ENCODE measurements at places on chromosomes 3 and 15.

- DNase-seq = no peak
Measured at GRCh38 chr15:79620112-79620857, 188.1 kb downstream of the MINAR1 start.

- no peak for DNase-seq
Measured at GRCh38 chr3:126781406-126781805, 77.4 kb downstream of the CHCHD6 start.

DNA sequence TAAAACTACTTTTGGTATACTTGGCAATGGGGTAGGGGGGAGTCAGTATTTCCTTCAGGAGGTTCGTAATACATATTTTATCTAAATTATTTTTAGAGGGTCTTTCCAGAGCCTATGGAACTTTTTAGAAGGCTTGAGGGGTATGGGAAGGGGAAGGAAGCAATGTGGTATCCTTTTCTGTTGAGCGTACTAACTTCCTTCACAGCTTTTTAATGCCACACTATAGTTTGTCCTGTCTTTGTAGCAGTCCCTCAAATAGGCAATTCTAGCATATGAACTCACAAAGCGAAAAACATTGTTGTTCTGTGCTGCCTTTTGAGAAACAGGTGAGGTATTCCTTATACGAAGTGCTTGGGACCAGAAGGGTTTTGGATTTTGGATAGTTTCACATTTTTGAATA lies 22.3 kb upstream of the P2RY13 start:
- DNase-seq = no peak

GRCh38 chr3:103614719-103615118 lies 1179.9 kb downstream of the ZPLD1 start:
- no peak for DNase-seq

- no peak for DNase-seq
Measured at GRCh38 chr3:8766148-8766547, 3.3 kb downstream of the OXTR start.

GRCh38 chr3:82022836-82023235 lies 261.4 kb upstream of the GBE1 start:
- DNase-seq = no peak

DNA sequence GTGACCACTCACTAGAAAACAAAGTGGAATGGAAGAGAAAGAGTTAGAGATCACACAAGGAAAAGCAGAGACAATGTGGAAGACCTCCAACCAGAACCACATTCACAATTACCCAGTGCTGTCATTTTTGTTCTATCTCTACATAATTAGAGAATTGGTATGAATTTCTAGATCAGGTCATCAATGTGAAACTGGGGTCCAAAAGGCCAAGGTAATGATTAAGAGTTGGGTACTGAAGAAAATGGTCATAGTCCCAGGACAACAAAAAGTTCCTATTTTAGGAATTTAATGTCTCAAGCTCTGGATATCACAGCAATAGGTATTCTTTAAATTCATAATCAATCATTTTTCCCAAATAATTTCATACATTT lies 84.7 kb upstream of the PPIB start:
- no peak for DNase-seq

DNA sequence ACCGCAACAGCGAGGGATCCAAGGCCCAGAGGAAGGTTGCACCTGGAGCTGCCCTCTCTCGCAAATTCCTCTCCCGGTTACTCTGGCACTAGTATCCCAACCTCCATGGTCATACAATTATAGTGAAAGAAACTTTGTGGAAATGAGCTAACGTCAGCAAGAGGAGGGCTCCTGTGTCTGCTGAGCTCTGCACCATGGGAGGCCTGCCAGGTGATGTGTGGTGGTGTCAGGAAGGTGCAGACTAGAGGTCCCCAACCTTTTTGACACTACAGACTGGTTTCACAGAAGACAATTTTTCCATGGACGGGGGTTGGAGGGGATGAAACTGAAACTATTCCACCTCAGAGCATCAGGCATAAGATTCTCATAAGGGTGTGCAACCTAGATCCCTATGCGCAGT lies 13.2 kb upstream of the IQCF6 start:
- no peak for DNase-seq

DNA sequence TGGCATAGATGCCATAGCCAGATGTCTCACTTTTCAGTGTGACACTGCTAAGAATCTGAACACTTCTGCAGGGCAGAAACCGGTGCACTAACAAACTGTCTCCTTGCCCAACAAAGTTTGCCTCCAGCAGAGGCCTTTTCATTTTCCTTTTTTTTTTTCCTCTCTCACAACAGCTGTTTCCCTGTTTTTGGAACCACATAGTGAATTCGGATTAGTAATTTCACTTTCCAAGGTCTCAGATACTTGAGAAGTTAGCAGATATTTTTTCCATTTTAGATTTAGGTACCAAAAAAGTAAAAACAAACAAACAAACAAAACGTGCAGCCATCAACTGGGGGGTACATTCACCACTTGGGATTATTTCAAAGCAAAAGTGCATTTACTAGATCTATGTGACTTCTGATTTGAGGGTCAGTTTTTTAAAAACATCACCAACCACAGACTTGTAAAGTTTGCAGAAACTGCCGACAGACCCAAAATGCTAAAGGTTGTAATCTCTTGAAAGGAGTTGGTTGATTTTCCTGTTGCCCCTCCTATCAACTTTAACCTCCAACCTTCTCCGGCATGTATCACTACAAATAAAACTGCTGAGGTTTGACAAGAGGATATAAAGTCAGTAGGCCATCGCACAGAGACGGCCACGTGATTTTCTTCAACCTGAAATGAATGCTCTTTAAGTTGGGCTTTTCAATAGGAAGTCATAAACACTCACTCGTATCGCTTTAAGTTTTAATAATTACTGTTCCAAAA lies 169.1 kb downstream of the CDIN1 start:
- no peak for DNase-seq

DNA sequence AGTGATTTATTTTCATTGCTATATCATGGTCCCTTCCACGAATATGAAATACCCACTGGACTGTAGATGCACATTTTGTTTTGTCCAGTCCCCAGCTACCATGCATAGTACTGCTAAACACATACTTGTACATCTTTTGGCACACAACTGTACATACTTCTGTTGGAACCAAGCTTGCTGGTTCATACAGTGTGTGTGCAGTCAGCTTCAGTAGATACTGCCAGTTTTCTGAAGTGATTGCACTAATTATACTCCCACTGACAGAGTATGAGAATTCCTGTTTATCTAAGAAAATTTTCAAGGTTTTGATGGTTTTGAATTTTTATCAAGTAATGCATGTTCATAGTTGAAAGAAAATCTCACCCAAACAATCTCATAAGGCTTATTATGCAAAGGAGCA lies 100.7 kb upstream of the LMCD1 start:
- DNase-seq = no peak

DNA sequence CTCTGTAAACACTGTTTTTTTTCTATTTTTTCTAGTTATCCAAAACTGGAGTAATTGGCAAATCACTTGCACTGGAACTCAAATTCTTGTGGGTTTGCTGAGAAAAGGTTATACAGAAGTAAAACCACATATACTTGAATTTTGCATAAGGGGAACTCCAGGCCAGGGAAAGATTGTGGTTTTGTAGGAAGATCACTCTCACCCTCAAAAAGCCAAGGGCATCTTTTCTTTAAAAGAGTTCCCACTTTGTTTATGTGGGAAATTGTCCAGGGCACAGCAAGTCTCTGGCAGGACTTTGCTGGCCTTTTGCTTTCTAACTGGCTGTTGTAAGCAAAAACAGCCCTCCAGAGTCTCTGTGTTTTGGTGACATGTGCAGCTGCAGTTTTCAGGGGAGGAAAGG lies 340.3 kb upstream of the RBMS3 start:
- DNase-seq = no peak

DNA sequence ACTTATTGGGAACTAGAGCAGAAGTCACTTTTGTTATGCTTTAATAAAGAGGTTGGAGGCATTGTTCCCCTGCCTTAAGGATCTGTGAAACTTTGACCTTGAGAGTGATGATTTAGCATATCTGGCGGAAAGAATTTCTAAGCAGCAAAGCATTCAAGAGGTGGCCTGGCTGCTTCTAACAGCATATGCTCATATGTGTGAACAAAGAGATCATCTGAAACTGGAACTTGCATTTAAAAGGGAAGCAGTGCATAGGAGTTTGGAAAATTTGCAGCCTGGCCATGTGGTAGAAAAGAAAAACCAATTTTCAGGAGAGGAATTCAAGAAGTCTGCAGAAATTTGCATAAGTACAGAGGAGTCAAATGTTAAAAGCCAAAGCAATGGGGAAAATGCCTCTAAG lies 56.4 kb upstream of the GOLIM4 start:
- no peak for DNase-seq

DNA sequence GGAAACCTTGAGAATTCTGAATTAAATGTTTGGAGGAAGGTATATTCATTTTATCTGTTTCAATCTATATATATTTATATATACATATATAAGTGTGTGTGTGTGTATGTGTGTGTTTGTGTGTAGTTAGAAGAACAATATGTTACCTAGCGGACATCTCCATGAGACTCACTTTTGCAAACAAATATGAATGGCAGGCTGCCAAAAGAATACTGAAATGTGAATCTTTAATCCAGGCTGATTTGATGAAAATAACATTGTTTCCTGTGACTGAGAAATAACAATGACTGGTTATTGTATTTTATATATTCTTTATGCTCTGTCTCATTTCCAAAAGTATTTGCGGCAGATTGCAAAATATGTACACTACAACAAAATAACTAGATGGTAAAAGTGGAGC lies 255.5 kb upstream of the TGFBR2 start:
- no peak for DNase-seq

DNA sequence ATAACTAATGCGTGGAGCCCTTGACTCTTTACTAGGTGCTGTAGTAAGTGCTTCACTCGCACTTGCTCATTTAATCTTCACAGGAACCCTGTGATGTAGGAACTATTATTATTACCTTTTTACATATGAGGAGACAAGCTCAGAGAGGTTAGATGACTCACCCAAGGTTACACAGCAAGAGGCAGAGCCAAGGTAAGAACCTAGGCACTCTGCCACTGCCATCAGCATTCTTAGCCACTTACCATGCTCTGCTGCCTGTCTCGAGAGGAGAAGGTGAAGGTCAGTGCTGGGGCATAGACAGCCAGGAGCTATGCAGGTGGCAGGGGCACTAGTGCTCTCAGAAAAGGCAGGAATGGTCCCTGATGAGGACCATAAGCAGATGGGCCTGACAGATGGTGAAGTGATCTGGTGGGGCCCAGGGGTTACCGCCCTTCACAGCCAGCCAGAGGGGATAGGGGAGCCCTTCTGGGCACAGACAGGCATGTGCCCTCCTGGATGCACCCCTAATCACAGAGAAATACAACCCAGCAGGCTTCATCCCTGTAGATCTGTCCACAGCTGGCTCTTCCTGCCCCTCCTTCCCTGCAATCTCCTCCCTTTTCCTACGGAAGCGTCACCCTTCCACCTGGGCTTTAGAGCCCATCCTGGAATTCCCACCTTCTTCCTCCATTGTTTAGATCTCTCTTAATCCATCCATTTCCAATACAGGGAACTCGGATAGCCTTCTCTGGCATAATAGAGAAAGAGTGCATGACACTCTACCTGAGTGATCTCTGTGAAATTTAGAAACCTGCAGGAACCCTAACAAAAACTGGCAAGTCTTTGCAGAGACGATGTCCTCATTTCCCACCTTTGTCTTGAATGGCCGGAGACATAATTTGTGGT lies 26.9 kb downstream of the ABTB1 start:
- DNase-seq = peak; percentile 39

DNA sequence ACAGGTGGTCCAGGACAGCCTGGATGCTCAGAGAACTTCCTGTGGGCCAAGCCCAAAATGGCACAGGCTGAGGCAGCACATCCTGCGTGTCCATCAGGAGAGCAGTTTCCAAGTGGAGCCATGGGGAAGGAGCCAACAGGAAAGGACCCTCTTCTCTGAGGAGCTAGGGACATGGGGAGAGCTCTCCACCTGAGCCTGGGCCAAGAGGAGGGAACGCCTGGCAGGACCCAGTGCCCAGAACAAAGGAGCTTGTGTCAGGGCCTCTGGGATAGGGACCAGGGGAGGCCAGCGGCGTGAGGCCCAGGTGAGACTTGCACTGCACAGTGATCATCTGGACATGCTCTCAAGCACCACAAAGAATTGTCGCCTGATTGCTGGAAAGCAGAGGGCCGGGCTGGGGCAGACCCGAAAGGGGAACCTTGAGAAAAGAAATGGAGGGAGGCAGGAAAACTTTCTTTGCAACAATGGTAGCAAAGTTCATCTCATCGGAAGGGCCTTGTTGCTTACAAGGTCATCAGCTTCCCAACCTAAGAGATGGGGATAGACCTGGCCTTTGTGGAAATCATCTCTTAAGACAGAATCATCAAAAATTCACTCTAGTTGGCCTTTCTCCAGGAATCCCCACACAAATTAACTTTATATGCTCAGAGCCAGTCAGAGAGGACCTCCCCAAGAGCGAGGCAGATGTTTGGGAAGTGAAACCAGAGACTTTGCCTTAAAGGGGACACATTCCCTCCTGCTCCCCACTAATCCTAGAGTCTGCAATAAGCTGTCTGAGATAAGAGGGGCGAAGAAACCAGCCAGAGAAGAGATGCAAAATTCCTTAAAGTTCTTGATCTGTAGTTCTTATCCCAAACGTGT lies 47.7 kb upstream of the HES1 start:
- DNase-seq = no peak

All from chondrocyte (in vitro differentiated cells).